A549 treated with ZK216348 at 1 μM for 4 hours (cell line): ENCODE measurements at places on chromosomes 6 and 20. TPM values are rescaled to one million over a fixed set of nuclear protein-coding genes. Genes with fewer than 3 reads are reported as not detected.

C6orf58 gene
- 0.22 TPM in 1 of 5 replicates, not detected in the others for total RNA-seq

SMPDL3A gene
- 2.1 to 4.3 TPM (median 3.3 TPM) in 5 replicates for total RNA-seq

MCM8 gene
- total RNA-seq = 17.5 to 26.2 TPM (median 21.8 TPM) in 5 replicates

PRL gene
- total RNA-seq = not detected in 5 replicates

ITPA gene
- 108 to 135 TPM (median 124 TPM) in 5 replicates for total RNA-seq

BFSP1 gene
- 3.7 to 5.7 TPM (median 4.7 TPM) in 5 replicates for total RNA-seq

TRDN gene
- not detected in 5 replicates for total RNA-seq

TCF15 gene
- not detected in 5 replicates for total RNA-seq

HEY2 gene
- total RNA-seq = 0.06 to 0.09 TPM (median 0.08 TPM) in 3 of 5 replicates, not detected in the others

TP53TG5 gene
- total RNA-seq = not detected in 5 replicates
